ENCODE measurements at places on chromosomes 4 and X. TPM values are rescaled to one million over a fixed set of nuclear protein-coding genes. Genes with fewer than 3 reads are reported as not detected.

DNA sequence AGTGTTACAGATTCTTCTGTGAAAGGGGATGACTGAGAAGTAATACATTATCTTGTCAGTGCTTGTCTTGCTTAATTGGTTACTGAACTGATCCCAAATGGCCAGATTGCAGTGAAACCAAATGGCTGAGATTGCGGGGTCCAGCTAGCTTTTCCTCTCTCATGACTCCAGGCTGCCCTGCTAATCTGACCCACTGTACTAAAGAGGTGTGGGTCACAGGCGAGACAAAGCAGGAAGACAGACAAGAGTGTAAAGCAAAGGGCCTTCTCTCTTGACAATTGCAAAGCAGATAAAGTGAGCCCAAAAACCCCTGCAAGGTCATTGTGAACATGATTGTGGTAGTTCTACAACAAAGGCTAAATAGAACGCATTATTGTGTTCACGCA, 2.1 kb downstream of the TMEM150C start:
- no peak for DNase-seq

DNA sequence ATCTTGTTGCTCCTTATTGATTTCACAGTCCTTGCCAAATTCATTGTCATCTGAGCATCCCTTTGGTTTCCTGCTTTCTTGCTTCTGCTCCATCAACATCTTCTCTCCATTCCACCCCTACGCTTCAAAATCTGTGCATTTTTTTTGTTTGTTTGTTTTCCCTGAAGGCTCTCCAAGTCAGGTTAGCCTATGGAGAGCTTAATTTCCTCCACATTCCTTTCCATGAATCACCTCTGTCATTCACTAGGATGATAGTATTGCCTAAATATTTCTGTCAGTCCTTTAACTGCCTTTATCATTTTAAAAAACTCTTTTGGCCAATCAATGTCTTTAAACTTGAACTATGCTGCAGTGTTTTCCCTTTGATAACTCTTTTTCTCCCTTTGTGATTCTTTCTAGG, 67.7 kb downstream of the PPARGC1A start:
- DNase-seq, result no peak

DNA sequence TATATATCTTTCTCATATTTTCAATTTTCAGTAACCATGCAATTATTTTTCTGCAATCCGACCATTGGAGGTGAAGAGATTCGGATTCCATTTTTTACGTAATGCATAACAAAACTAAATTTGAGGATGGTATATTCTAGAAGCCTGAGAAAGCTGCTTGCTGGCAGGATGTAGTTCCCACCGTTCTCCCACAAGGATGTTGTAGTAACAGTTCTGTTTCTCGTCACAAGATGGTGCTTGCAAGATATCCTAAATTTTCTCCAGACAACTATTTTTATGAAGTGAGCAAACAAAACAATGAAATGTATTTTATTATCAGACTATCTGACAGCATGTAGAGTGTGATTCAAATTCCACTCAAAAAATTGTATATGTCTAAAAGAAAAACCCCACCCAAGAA, 10.7 kb downstream of the PWWP3B start:
- no peak for DNase-seq

DNA sequence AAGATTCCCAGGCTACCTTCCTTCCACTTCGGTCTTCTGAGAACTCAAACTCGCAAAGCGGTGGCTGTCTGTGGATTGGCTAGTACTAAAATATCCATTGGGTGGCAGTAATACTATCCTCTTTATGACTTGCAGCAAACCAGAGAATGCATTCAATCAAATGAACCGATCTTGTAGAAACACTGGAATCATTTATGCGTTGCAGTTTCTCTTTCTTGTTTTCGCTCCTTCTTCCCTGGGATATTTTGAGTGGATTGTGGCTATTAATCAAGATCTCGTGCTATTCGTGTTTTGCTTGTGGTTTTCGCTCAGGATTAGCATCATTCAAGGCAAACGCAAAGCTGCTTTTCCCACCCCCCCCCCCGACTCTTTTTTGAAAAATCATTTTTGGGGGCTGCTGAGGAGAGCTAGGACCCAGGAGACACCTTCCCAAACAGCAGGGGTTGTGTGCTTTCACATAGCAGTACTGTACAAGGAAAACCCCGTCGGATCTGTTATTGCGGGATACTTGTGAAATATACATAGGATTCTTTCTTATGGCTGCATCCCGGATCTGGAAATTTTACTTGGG, at the start of gene IL1RAPL1:
Gene IL1RAPL1, plus strand, starts transcription at position 466 of the 571 bp plus-strand sequence.
- peak; percentile 83 for DNase-seq

DNA sequence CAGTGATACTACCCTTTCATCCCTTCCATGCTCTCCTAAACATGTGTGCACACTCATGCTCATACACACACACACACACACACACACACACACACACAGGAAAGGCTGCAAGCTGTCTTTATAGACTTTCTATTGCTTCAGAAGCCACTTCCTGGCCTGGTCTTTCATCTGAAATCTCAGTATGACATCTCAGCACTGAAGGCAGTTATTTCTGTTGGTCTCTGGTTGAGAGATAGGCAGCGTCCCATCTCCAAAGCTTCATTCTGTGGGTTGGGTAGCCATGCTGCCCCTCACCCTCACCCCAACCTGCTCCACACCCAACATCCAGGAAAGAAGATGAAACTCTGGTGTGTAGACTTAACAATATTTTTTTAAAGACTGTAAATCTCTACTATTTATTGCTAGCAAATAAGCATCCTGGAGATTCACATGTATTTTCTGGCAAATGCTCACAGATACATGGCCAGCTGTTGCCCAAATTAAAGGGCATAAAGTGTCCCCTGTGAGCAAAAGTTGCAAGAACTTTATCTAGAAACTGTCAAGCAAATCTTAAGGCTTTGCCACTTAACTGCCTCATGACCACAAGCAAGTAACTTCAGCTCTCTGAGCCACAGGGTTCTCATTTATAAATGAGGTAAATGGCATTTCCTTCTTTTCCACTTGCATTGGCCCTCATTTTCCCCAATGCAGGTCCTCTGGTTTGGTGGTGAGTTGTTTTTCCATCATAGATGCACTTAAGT, 189.8 kb upstream of the AFF2 start:
- no peak for DNase-seq

- peak; percentile 61 for DNase-seq
Observed at GRCh38 chr4:147034372-147034771, 88.7 kb upstream of the TTC29 start.

DNA sequence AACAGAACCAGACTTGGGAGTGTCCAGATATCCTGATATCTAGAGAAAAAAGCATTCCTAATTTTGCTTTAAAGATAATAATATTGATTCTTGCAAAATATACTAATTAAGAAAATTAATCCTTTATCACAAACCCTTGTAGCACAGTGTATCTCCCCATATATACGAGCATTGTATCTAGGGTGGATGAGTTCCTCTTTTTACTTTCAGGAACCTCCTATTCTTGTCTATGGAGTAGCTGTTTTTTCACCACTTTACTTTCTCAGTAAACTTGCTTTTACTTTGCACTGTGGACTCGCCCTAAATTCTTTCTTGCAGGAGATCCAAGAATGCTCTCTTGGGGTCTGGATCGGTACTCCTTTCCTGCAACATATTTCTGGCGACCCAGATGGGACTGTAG, 103.9 kb downstream of the GLUD2 start:
- no peak for DNase-seq

GRCh38 chrX:119127650-119128049, at the start of gene KIAA1210:
TSS of gene KIAA1210 (minus strand) at chrX:119127812. CDS start at chrX:119123642, 4,170 bp downstream.
- no peak for DNase-seq

The MAD2L1 gene
- polyA plus RNA-seq, result 38.4 TPM

The NAP1L3 gene
- polyA plus RNA-seq, result 3.9 TPM
